Glomerular endothelial cell (primary cell): ENCODE measurements at places on chromosomes 7 and 10. TPM values are rescaled to one million over a fixed set of nuclear protein-coding genes. Genes with fewer than 3 reads are reported as not detected.

The PRKCQ gene
- 1.8 and 1.9 TPM in 2 replicates for total RNA-seq

The ZNF775 gene
- 9.4 and 16.6 TPM in 2 replicates for total RNA-seq

The TBX20 gene
- 0.39 TPM in 1 of 2 replicates, not detected in the other for total RNA-seq

The TRIM73 gene
- 0.34 and 2.6 TPM in 2 replicates for total RNA-seq

The KLF14 gene
- not detected in 2 replicates for total RNA-seq

The FAM241B gene
- total RNA-seq, result 1.6 and 1.8 TPM in 2 replicates

The CPED1 gene
- 2.0 and 2.3 TPM in 2 replicates for total RNA-seq

The ELFN1 gene
- 0.05 and 1.5 TPM in 2 replicates for total RNA-seq

The ANKRD61 gene
- not detected in 2 replicates for total RNA-seq

The IFIT1B gene
- not detected in 2 replicates for total RNA-seq

The C10orf105 gene
- total RNA-seq, result not detected in 2 replicates

The MICU1 gene
- 32.7 and 33.3 TPM in 2 replicates for total RNA-seq

The C10orf62 gene
- total RNA-seq, result not detected in 2 replicates

The BAMBI gene
- 6.7 and 6.8 TPM in 2 replicates for total RNA-seq

The FAM131B gene
- total RNA-seq, result 0.53 and 1.6 TPM in 2 replicates

The ACBD7 gene
- total RNA-seq, result 1.4 TPM in 1 of 2 replicates, not detected in the other

The MCM10 gene
- 2.9 and 13.2 TPM in 2 replicates for total RNA-seq

The HOXA6 gene
- total RNA-seq, result 0.19 and 3.9 TPM in 2 replicates

The ZMIZ2 gene
- total RNA-seq, result 32.2 and 49.0 TPM in 2 replicates

The TUBAL3 gene
- total RNA-seq, result 0.12 TPM in 1 of 2 replicates, not detected in the other

The WBP1L gene
- 77.8 and 101 TPM in 2 replicates for total RNA-seq

The COL28A1 gene
- total RNA-seq, result not detected in 2 replicates

The ODAD2 gene
- total RNA-seq, result 0.24 and 0.70 TPM in 2 replicates

The PTPRE gene
- 49.3 and 90.1 TPM in 2 replicates for total RNA-seq

The TCTN3 gene
- total RNA-seq, result 43.8 and 56.4 TPM in 2 replicates

The LLCFC1 gene
- not detected in 2 replicates for total RNA-seq

The TRIM56 gene
- 13.0 and 23.5 TPM in 2 replicates for total RNA-seq

The ELAPOR2 gene
- total RNA-seq, result 35.9 and 61.3 TPM in 2 replicates

The AKR1C8 gene
- not detected in 2 replicates for total RNA-seq

The INA gene
- 3.4 and 4.3 TPM in 2 replicates for total RNA-seq

The EEF1AKMT2 gene
- 10.1 and 13.4 TPM in 2 replicates for total RNA-seq

The IRF5 gene
- total RNA-seq, result 0.73 TPM in 1 of 2 replicates, not detected in the other

The LGI1 gene
- total RNA-seq, result not detected in 2 replicates

The LOXL4 gene
- 2.0 and 7.0 TPM in 2 replicates for total RNA-seq
